ENCODE measurements at places on chromosomes 5 and 9. TPM values are rescaled to one million over a fixed set of nuclear protein-coding genes. Genes with fewer than 3 reads are reported as not detected.

GRCh38 chr5:159199225-159199624, 10.1 kb downstream of the RNF145 start:
- H3K4me3 ChIP-seq: no peak overlapping the region
- H3K27ac ChIP-seq: no peak overlapping the region
- DNase-seq: no peak
- H3K27me3 ChIP-seq: no peaks in the 10 kb centered on the region

DNA sequence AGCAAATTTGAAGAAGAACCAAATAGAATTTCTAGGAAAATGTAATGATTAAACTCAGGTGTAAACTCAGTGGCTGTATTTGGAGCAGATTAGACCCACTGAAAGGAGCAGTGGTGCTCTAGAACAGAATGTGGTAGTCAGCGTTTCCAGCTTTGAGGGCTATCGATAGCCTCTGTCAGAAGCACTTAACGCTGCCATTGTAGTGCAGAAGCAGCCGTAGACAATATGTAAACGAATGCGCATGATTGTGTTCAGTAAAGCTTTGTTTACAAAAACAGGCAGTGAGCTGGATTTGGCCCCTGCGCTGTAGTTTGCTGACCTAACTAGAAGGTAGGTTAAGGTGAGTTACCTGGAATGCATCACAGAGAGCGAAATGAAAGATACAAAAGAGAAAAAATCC, 72.0 kb downstream of the FAM78A start:
- H3K4me3 ChIP-seq: no peak overlapping the region
- no peak for DNase-seq
- H3K4me1 ChIP-seq: no peaks in the 10 kb centered on the region
- peaks cover 26% of the 10 kb centered on the region for H3K36me3 ChIP-seq
- H3K27ac ChIP-seq: no peak overlapping the region

- peaks cover 14% of the 10 kb centered on the region for H3K4me1 ChIP-seq
- DNase-seq: no peak
- peaks cover 6% of the 10 kb centered on the region for H3K27me3 ChIP-seq
- no peak overlapping the region for H3K27ac ChIP-seq
These were observed 8.6 kb upstream of the ZNF169 start for GRCh38 chr9:94250456-94250855.

- H3K27me3 ChIP-seq: peaks cover 2% of the 10 kb centered on the region
- no peaks in the 10 kb centered on the region for H3K36me3 ChIP-seq
- H3K4me3 ChIP-seq: no peak overlapping the region
- no peak overlapping the region for H3K27ac ChIP-seq
These were observed 36.3 kb downstream of the GABRP start for GRCh38 chr5:170819824-170820223.

DNA sequence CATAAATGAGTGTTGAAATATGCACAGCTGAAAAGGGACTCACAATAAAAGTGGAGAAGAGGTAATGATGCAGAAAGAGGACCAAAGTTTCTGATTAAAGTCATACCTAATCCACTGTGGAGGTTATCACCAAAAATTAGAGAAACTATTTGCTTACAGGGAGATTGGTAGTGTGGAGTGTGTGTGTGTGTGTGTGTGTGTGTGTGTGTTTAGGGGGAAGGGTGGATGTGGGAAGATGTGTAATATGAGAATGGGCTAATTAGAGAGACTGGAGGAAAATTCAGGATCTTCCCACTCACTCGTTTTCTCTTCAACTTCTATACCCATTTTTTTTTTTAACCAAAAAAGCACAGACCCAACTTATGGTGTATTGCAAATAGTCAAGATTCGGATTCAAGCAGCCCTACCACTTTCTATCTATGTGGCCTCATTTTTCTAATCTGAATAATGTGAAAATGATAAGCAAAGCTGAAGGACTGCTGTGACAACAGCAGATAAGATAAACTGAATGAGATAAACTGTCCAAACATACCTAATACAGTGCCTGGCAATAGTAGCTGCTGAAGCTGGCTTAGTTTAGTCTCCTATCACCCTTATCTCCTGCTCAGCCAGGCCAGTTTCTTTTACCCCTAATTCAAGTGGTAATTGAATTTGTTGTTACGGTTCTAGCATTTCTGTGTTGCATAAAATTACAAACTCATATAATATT, 501.1 kb downstream of the KDM4C start:
- no peak for DNase-seq
- no peak overlapping the region for H3K27ac ChIP-seq
- H3K4me1 ChIP-seq: no peaks in the 10 kb centered on the region
- H3K36me3 ChIP-seq: peaks cover 5% of the 10 kb centered on the region
- peaks cover 37% of the 10 kb centered on the region for H3K27me3 ChIP-seq

Gene DMXL1
- 24.8 TPM for total RNA-seq

Gene OMD
- total RNA-seq: not detected

Gene OLFML2A
- 0.14 TPM for total RNA-seq
